Immature natural killer cell (primary cell): ENCODE measurements at places on chromosomes 5 and 9.

GRCh38 chr5:128613766-128614165 lies 75.7 kb upstream of the FBN2 start:
- no peak overlapping the region for H3K4me3 ChIP-seq
- H3K4me1 ChIP-seq = no peaks in the 10 kb centered on the region
- DNase-seq = no peak
- no peaks in the 10 kb centered on the region for H3K36me3 ChIP-seq
- no peak overlapping the region for H3K27ac ChIP-seq

- DNase-seq = no peak
- H3K4me1 ChIP-seq = peaks cover 8% of the 10 kb centered on the region
- H3K4me3 ChIP-seq = no peak overlapping the region
- no peak overlapping the region for H3K27ac ChIP-seq
Measured at GRCh38 chr9:113772121-113772810, 103.8 kb upstream of the ZNF618 start.

GRCh38 chr9:14156046-14156445 lies 157.9 kb downstream of the NFIB start:
- no peaks in the 10 kb centered on the region for H3K27me3 ChIP-seq
- no peak overlapping the region for H3K27ac ChIP-seq
- no peak for DNase-seq
- H3K4me1 ChIP-seq = no peaks in the 10 kb centered on the region
- peaks cover 4% of the 10 kb centered on the region for H3K36me3 ChIP-seq

GRCh38 chr5:81696418-81697397 lies 54.2 kb downstream of the SSBP2 start:
- H3K4me3 ChIP-seq = no peak overlapping the region
- H3K27me3 ChIP-seq = no peaks in the 10 kb centered on the region
- H3K36me3 ChIP-seq = no peaks in the 10 kb centered on the region
- DNase-seq = no peak
- H3K4me1 ChIP-seq = no peaks in the 10 kb centered on the region

- H3K27ac ChIP-seq = no peak overlapping the region
- no peaks in the 10 kb centered on the region for H3K4me1 ChIP-seq
- DNase-seq = no peak
- H3K4me3 ChIP-seq = no peak overlapping the region
- no peaks in the 10 kb centered on the region for H3K36me3 ChIP-seq
Measured at GRCh38 chr5:2802693-2803365, 51.4 kb upstream of the IRX2 start.
